Stimulated activated CD8-positive, alpha-beta memory T cell treated with anti-CD3 and anti-CD28 coated beads, Interleukin-7, amount 100 ng/mL, for 1 hour (primary cell): ENCODE measurements at places on chromosomes 7 and 10.

GRCh38 chr7:41501466-41501865 lies 201.4 kb downstream of the INHBA start:
- no peak for DNase-seq

DNA sequence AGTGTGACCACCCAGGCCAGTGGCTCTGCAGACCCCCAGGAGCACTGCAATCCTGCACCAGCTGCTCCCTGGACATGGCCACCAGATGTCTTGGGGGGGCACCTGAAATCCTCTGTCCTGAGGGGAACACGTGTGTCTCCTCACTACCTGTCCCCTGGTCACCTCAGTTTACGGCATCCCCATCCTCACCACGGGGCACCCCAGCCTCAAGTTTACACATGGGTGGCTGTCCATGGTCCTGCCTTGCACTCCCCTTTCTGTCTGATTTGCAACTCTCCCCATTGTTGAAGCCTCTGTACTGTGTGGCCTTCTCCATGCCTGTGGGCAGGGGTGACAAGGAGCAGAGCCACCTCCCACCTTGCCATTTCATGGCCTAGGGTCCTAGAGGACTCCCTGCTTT lies 67.2 kb downstream of the RAMP3 start:
- DNase-seq: no peak

DNA sequence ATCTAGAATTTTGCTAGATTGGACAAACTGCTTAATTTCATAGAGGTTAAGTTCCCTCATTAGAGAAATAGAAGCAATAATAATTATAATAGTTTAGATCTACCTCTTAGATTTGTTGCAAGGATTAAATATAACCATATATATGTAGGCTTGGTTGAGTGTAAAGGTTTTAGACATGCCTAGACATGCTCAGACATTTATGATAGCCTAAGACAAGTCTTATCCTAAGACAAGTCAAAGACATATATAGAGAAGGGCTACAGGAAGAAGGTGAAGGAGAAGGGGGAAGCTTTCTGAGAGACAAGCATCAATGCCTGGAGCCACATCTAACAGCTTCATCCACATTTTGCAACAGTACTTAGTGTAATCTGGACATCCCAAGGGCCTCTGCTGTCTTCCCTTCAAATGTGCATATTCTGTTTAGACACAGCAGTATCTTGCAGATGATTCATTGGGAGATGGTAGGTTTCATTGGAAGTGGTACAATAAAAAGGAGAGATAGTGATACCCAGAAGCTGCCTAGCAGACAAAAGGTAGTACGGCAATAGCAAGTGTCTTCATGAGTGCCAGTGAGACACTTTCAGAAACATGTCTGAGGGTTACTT lies 146.5 kb downstream of the HGF start:
- no peak for DNase-seq

- no peak for DNase-seq
These were observed 145.7 kb downstream of the RNF216 start for GRCh38 chr7:5635461-5636445.

GRCh38 chr7:129188372-129188891 lies at the start of gene SMO:
Gene SMO (plus strand): TSS chr7:129188633. CDS start chr7:129189152, 519 bp downstream.
- DNase-seq: no peak

DNA sequence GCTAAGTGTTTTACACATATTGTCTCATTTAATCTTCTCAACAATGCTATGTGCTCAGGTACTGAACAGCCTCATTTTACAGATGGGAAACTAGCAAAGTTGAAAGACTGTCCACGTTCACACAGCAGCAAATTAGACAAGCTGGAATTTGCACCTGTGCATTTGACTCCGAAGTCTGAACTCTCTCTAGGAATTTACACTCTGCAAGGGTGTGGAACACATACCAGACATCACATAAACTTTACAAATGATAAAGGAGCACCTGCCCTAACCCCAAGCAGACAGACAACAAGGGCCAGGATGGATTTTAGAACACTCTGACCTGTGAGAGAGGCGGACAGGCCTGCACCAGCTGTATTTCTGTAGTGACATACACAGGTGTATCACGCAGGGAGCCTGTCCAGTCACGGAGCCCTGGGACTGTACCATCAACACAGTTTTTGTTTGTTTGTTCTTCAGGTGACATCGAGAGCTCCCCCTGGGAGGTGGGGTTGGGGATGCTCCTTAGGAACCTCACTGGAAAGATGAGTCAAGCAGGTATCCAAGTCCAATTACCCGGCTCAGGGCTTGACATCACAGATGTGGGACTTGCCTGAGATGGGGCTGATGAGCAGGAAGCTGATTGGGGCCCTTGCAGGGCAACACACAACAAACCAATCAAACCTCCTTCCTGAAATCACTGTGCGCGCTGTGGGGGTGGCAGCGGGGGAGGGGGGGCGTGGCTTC lies 31.0 kb downstream of the MKI67 start:
- DNase-seq: no peak

DNA sequence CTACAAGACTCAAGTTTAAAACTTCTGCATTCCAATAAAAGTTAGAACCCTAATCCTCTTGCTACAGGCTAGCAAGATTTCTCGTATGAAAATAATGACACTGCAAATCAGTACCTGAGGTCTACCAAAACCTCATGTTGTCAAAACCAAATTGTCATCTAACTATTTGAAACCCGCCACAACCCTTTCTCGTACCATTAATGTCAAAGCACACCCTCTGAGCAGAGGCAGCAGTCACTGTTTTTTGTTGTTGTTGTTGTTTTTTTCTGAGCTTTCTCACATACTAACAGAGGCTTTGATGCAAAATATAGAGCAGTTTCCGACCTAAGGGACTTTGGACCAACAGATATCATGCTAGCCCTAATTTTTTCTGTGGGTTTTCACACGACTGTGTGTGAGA lies 563.9 kb upstream of the C7orf33 start:
- no peak for DNase-seq

DNA sequence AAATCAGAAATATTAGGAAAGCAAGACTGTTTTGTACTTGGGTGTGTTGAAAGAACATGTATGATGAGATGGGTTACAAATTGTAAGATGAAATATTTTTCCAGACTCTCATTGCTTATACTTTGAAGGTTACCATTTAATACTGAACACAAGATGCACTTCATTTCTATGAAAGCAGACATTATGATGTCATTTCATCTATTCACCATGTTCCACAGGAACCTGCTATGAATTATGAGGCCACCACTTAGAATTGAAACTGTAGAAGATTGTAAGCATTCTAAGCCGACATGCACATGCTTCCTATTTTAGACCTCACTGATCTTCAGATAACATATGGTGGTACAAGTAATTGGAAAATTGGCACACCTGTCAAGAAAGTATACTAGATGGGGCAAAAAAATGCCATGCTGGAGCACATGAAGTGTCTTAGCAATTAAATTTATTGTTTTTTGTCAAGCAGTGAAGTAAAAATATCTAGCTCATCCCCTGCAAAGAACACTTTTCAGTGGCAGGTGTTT lies 195.0 kb downstream of the PHF14 start:
- no peak for DNase-seq

GRCh38 chr10:51342381-51342780 lies 268.1 kb downstream of the PRKG1 start:
- no peak for DNase-seq

DNA sequence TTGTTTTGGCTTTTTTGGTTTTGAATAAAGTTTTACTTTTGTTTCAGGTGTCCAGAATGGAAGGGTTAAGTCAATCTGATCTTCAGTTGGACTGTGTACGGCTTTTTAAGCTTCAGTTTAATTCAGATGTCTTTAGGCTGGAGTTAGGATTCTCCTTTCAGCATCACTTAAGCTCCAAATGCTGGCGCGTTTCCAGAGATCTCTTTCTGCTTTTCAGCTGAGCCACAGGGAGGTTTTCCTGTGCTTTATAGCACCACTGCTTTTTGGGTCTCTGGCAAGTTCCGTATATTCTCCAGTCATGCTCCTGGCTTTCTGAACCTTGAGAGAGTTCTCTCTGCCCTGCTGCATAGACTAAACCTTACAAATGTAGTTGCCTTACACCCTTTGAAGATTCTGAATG lies 60.0 kb downstream of the VTI1A start:
- no peak for DNase-seq

DNA sequence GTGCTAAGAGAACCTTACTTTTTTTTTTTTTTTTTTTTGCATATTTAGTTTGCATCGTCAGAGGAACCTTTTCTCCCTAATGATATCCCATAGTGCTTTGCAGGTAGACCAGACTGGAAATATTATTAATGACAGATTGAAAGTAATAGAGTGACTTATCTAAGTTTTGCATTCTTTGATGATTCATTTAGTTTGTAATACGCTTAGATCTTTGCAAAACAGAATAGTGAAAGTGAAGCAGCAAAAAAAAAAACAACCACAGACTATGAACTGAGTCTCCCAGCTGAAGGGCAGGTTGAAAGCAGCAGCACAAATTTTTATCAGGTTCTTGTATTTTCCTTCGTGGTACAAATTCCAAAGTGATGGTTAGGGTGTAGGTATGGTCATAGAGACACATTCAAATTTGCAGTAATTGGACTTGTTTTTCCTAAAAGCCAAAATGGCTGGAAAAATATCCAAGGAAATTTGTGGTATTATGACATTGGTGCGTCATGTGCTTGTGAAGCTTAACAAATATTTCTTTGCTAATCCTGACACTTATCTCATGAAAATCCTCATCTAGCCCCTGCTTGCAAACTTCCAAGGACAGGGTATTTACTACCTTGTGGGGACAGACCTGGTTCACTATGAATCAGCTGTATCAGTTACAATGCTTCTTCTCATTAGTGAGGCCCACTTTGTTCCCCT lies 81.8 kb upstream of the CREB5 start:
- no peak for DNase-seq

DNA sequence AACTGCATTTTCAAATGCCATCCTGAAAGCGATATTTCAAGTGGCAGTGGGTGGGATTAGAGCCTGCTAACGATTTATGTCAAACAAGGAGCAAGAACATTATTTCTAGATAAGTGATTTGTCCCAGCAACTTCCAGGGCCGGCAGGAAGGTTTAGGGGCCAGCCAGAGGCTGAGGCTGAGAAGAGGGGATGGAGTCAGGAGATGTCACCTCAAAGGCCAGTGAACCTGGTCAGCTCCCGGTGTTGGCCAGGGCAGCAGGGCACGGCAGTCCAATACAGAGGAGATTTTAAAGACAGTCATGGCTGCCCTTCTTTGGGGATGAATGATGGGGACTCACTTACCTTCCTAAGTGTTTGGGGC lies 105.7 kb upstream of the PPIF start:
- no peak for DNase-seq

DNA sequence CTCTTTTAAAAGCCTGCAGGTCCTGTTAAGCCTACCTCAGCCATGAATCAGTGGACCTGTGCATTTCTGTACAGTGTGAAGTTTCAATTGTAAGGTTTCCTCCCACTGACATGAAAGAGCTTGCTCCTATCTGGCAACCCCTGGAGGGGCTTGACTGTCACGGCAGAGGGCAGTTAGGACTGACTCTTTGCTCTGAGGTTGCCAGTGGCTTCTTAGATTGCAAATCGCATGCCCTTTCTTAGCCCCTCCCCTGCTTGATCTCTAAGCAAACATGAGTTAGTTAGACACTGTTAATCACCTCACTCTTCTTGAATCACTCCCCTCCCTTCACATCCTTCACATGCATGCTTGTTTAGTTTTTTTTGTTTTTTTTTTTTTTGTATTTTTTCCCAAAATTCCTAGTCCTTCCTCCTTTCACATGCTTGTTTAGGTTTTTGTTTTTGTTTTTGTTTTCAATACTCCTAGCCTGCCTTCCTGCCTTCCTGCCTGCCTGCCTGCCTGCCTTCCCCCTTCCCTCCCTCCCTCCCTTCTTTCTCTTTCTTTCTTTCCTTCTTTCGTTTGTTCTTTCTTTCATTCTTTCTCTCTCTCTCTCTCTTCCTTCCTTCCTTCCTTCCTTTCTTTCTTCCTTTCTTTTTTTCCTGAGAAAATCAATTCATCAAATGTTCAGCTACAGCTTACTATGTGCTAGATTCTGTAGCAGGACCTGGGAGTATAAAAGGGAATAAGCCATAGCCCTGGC lies 6.0 kb upstream of the HIPK2 start:
- DNase-seq: no peak

- DNase-seq: no peak
These were observed 90.9 kb downstream of the SH3PXD2A start for GRCh38 chr10:103764296-103765088.

DNA sequence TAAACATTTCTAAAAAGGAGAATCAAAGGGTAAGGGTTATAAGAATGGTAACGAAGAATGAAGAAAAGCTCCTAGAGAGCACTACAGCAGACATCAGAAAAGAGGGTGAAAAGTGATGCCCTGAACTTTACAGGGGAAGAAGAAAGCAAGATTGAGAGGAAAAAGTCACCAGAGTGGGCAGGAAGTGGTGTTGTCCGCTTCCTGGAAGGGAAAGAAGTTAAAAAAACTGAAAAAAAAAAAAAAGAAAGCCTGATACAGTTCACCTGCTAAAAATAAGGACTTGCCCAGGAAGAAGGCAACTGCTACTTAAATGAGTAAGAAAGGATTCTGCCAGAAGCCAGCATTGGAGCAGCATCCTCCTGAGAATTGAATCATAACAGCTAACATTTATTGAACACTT lies 330.1 kb upstream of the PHF14 start:
- no peak for DNase-seq

DNA sequence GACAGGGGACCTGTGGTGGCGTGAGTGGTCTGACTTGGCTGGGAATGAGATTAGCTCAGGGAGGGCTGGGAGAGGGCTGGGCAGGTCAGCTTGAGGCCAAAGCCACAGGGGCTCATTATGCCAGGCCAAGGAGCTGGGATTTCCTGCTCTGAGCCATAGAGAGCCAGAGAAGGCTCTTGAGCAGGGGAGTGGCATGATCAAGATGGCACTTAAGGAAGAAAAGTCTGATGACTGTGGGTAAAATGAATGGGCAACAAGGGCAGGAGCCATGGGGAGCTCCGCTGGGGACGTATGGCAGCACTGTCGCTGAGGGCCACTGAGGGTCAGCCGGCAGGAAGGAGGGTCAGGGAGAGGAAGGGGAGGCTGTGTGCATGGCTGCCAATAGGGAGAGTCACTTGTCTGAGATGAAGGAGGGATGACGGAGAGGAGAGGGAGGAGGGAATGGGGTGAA lies 5.8 kb downstream of the ANTXRL start:
- DNase-seq: no peak

DNA sequence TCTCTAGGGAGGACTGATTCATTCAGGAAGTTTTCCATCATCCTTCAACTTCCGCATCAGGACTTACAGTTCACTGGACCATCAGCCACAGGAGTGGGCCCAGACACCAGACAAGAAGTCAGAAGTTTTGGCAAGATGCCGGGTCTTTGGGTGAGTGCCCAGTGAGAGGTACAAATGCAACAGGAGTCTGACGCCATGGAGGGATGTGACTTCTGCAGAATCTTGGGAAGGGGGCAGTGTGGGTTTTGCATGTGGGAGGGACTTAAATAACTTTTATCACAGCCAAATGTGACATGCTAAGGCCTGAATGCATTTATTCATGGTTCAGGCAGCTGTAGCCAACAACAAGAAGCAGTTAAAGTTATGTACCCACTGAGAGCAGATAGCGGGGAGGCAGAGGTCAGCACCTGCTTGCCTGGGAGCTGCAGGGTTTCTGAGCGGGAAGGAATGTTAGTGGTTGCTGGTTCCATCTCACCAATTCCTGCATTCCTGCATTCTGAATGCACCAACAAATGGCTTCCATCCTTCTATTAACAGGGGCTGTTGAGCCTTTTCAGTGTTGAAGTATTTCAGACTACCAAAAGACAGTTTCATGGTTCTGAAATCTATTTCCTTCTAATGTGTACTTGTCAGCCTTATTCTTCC lies 375.2 kb downstream of the PAXIP1 start:
- DNase-seq: no peak
